ENCODE measurements at places on chromosomes 11 and 22. TPM values are rescaled to one million over a fixed set of nuclear protein-coding genes. Genes with fewer than 3 reads are reported as not detected.

DNA sequence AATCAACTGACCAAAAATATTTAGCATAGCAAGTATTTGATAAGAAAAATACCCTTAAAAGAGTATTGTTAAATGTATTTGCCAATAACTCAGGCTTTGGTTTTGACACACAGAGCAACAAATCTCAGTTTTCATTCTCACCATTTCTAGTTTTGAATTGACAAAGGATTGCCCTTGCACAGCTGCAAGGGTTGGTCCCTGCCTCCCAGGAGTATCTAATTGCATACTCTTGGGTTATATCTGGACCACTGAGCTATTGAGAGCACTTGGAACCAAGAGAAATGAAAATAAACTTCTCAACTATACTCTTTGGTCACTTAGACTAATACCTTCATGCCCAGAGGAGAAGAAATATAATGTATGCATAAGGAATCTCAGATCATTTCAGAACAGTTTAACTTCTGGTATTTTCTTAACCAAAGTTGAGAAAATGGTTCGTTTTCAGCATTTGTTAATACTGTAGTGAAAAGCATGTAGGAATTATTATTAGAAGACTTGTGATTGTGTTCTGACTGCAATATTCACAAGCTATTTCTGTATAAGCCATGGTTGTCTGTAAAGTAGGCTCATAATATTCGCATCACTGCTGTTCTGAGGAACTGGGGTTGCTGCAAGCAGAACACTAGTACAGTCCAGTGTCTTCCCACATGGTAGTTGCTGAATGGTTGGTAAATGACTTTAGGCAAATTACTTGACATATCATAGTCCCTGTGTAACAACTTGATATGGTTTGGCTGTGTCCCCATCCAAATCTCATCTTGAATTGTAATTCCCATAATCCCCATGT, 7.9 kb downstream of the C2CD3 start:
- peak; percentile 76 for DNase-seq

GRCh38 chr22:41403532-41404318, 22.0 kb downstream of the TEF start:
- DNase-seq: peak; percentile 89

Gene MRPL49
- 51.5 TPM for total RNA-seq

DNA sequence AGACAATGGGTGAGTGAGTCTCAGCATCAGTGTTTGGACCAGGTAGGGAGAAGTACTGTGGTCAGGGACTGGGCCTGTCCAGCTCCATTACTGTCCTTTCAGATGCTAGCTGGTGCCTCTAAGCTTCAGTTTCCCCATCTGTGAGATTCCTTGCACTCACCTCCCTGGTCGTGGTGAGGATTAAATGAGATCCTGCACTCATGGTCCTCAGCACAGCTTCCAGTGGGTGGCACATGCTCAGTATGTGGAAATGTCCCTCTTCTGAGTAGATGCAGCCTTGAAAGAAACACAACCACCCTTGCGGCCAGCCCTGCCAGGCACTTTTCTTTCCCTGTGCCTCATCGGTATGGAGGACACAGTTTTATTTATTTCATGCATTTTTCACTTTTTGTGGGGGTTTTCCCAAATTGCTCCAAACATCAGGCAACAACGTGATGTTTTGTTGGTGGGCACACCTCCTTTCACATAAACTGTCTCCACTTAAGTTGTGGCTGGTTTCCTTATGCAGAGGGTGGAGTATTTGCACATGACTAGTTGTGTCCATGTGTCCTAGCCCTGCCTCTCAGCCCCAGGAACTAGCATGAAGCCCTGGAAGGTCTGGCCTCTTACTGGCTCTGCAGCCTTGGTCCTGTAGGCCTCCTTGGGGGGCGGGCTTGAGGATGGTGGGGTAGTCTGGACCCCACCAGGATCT, 1.1 kb downstream of the LZTR1 start:
- no peak for DNase-seq

DNA sequence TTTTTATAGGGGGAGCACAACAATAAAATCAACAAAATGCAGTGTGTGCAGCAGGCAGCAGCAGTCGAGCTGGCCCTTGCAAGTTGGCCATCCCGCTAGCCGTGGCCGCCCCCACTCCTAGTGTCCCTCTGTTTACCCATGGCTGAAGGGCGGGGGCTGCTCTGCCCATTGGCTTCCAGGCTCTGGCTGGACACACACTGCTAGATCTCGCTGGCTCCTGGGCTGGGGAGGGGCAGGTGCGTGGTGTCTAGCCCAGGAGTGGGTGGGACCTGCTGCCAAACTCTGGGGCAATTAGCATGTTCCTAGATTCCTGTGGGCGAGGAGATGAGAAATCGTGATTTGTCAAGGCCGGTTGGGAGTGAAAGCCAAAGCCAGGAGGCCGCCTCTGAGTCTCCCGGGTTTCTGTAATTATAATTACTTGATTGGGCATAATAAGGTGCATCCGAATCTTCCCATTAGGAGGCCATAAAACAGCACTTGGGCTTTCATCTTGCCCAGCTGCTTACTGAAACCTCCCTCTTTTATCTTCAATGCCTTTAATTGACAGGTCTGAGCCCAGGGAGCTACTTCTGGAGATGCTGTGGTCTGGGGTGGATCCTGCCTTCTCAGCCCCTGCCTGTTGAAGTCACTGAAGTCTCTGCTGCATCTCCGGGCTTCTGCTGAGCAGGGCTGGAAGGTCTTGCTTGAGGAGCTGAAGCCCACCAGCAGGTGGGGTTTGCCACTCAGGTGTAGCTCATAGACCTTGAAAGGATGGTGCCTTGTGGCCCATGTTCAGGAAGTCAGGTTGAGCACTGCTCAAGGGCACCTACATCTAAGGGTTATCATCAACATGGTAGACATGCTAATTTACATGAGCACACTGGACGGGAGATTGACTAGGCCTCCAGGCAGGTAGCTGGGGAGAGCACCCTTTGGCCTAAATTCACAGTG, 44.5 kb upstream of the DKK3 start:
- DNase-seq: no peak

- DNase-seq: no peak
These were observed 36.9 kb downstream of the PTPRJ start for GRCh38 chr11:48017105-48017830.

- no peak for DNase-seq
These were observed 11.1 kb downstream of the PLAAT3 start for GRCh38 chr11:63603180-63603518.

DNA sequence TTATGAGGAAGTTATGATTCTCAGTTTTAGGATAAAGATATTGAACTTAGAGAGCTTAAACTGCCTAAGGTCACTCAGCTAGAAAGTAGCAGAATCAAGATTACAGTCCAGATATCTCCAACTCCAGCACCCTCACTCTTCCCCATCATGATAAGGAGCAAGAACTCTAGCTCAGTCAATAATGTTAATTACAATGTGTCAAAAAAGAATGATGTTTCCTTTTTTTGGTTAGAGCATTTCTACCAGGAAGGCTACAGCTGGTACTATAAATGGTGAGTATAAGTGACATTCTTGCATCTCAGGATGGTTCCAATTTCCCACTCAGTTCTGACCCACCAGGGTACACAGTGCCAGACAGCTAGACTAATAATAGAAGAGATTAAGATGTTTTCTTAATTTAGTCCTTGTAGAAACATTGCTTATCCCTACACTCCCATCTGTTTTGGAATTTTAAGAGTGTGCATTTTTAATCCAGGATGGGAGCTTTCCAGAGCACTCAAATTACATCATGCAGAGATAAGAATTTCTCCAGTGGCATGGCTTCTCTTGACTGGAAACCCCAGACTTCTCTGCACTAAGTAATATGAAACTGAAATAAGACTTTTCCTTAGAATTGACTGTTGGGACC, 21.6 kb upstream of the BBOX1 start:
- no peak for DNase-seq

Gene NAV2
- 73.1 TPM for total RNA-seq

- DNase-seq: no peak
These were observed 13.1 kb downstream of the ADM start for GRCh38 chr11:10317776-10318526.

Gene CABP4
- total RNA-seq: 1.2 TPM

DNA sequence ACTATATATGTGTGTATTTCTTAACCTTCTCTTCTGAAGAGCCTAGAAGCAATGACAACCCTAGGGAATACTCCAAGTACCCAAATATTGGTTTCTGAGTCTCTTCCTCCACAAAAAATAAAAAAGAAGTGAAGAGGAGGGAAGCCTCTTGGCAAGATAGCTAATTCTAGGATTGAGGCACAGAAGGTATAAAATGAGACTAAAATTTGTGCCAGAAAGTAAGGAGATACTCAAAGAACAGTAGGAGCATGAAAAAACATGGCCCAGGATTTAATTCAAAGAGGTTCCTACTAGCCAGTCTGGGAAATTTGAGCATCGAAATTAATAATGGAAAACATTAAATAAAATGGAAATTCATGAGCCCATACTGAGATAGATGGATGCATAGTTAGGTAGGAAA, 112.1 kb downstream of the PAX6 start:
- DNase-seq: no peak

GRCh38 chr22:44496844-44497217, 1.2 kb downstream of the RTL6 start:
- no peak for DNase-seq

- DNase-seq: no peak
These were observed 31.0 kb downstream of the SIK2 start for GRCh38 chr11:111633248-111633647.
